ENCODE measurements at places on chromosomes 5 and 9. TPM values are rescaled to one million over a fixed set of nuclear protein-coding genes. Genes with fewer than 3 reads are reported as not detected.
A peak's percentile ranks its signal among the peaks of the same experiment; 100 is the strongest.

DNA sequence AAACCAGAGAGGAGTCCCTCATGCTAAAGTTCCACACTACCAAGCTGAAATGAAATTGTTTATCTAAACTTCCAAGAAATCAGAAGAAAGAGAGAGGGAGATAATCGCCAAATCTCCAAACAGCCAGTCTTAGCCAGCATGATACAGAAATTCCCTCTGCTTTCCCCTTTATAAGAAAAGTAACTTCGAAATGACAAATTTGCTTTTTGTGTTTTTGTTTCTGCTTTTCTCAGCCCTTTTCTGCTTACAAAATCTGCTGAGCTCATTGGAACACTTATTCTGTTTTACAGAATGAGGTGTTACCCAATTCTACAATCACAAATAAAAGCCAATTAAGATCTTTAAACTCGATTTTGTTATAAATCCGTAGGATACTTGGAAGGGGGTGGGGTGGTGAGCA lies 72.9 kb downstream of the SFXN1 start:
- H3K27me3 ChIP-seq = no peaks in the 10 kb centered on the region
- no peak overlapping the region for H3K4me3 ChIP-seq
- H3K36me3 ChIP-seq = no peaks in the 10 kb centered on the region
- no peak overlapping the region for H3K27ac ChIP-seq

- H3K36me3 ChIP-seq = no peaks in the 10 kb centered on the region
- no peak for DNase-seq
- H3K4me1 ChIP-seq = peaks cover 19% of the 10 kb centered on the region
- no peak overlapping the region for H3K4me3 ChIP-seq
- peak overlapping the region; percentile 66 for H3K27ac ChIP-seq
- no peaks in the 10 kb centered on the region for H3K27me3 ChIP-seq
Measured at GRCh38 chr5:82164977-82165713, 113.0 kb downstream of the RPS23 start.

GRCh38 chr9:121360601-121361374 lies 9.3 kb downstream of the STOM start:
- H3K4me1 ChIP-seq = peaks cover 97% of the 10 kb centered on the region
- peaks cover 3% of the 10 kb centered on the region for H3K36me3 ChIP-seq
- H3K27ac ChIP-seq = peak overlapping the region; percentile 99
- no peak for DNase-seq

GRCh38 chr9:71901695-71902597 lies 9.0 kb downstream of the ABHD17B start:
- no peak overlapping the region for H3K27ac ChIP-seq

DNA sequence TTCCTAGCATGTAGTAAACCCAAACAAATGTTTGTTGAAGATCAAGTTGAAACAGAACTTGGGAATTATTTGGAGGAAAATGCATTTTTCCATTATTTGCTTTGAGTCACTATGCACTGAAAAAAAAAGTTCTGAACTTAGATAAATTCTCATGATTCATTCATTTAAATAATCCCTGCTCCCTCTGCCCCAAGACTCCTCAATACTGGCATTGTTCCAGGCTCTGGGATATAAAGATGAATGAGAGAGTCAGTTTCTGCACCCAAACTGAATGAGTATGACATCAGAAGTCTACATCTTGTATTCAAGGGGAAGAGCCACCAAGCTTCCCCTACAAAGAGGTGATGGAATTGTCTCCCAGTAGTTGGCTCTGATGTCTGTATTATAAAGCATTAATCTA lies 123.9 kb downstream of the SEC61B start:
- no peaks in the 10 kb centered on the region for H3K36me3 ChIP-seq
- H3K27ac ChIP-seq = no peak overlapping the region
- no peak overlapping the region for H3K4me3 ChIP-seq

GRCh38 chr5:124963236-124963919 lies 216.9 kb upstream of the ZNF608 start:
- H3K27me3 ChIP-seq = no peaks in the 10 kb centered on the region
- H3K4me1 ChIP-seq = no peaks in the 10 kb centered on the region
- H3K36me3 ChIP-seq = no peaks in the 10 kb centered on the region

Gene IFNA21
- not detected for total RNA-seq

Gene PFN3
- not detected for total RNA-seq

Gene ZFP2
- total RNA-seq = 5.4 TPM

All from sigmoid colon (tissue), 7 donors.